ENCODE measurements at places on chromosomes 7 and 10.

- no peaks in the 10 kb centered on the region for H3K27me3 ChIP-seq
- H3K27ac ChIP-seq, result no peak within 1 kb of the TSS
- H3K36me3 ChIP-seq, result no peaks in the 10 kb centered on the region
- no peaks in the 10 kb centered on the region for H3K4me1 ChIP-seq
These were observed at the start of gene SLC16A12 for GRCh38 chr10:89535171-89536012. TSS of gene SLC16A12 (minus strand) at chr10:89535594. CDS start at chr10:89462578, 73,016 bp downstream.

DNA sequence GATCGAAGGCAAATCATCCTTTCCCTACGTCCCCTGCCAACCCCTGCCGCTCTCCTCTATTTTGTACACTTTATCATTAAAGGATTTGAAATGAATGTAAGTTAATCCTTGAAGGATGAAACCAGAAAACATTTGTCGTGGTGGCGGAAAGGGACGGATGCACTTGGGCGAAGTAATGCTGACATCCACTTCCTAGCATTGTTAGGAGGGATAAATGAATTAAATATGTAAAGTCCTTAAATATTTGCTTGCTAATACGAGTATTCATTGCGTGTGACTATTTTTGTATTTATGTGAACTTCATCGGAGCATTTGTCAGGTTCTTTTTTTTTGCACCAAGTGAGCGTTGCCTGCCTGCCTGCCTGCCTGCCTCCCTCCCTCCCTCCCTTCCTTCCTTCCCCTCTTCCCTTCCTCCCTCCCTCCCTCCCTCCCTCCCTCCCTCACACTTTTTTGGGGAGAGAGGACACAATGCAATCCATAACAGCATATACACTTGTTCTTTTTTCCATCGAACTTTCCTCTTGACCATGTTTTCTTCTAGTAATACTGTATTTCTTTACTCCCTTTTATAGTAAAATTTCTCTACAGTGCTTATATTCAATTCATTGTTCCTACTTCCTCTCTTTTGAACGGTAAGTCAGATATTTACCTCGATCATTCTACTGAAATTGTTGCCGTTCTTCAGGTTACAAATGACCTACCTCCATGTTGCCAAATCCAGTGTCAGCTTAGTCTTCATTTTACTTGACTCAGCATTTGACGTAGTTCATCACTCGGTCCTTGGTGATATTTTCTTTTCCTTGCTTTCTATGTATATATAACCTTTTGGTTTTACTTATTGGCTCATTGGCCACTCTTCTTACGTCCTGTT, 831 bp downstream of the CCDC7 start:
- no peak for DNase-seq
- H3K27ac ChIP-seq, result peak overlapping the region; percentile 95
- no peaks in the 10 kb centered on the region for H3K36me3 ChIP-seq

GRCh38 chr7:95104739-95105138, 197.3 kb downstream of the PPP1R9A start:
- no peaks in the 10 kb centered on the region for H3K4me1 ChIP-seq
- H3K27ac ChIP-seq, result no peak overlapping the region
- H3K36me3 ChIP-seq, result no peaks in the 10 kb centered on the region

- DNase-seq, result no peak
- no peaks in the 10 kb centered on the region for H3K4me1 ChIP-seq
- H3K27ac ChIP-seq, result no peak overlapping the region
- H3K4me3 ChIP-seq, result no peak overlapping the region
- no peaks in the 10 kb centered on the region for H3K27me3 ChIP-seq
These were observed 286.6 kb downstream of the ELMO1 start for GRCh38 chr7:37162106-37162505.

- no peak for DNase-seq
- no peaks in the 10 kb centered on the region for H3K27me3 ChIP-seq
- no peak overlapping the region for H3K4me3 ChIP-seq
- no peaks in the 10 kb centered on the region for H3K4me1 ChIP-seq
These were observed 22.2 kb upstream of the FAM171A1 start for GRCh38 chr10:15393139-15393825.
